ENCODE measurements at places on chromosomes 4 and X.

- peak; percentile 74 for DNase-seq
These were observed 9.6 kb downstream of the CC2D2A start for GRCh38 chr4:15479089-15479912.

- no peak for DNase-seq
These were observed 178.5 kb upstream of the CTSO start for GRCh38 chr4:156132196-156132595.

DNA sequence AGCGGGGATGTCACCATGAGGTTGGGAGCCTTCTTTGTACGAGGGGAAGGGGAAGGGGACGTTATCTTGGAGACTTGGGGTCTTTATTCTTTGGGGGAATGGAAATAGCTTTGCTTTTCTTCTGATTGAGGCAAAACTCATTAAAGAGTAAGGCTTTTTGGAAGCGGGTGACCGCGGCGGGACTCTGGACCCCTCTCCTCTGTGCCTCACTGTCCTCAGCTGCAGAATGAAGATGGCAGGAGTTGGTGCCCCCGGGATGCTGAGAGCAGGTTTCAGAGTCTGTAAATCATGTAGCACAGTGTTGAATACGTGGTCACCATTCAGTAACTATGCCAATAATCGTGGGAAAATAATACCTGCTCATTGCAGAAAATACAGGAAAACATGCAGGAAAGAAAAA is 32.1 kb downstream of the HTT-AS start:
- no peak for DNase-seq

GRCh38 chrX:115602729-115603389 is 41.9 kb downstream of the PLS3 start:
- DNase-seq: no peak

DNA sequence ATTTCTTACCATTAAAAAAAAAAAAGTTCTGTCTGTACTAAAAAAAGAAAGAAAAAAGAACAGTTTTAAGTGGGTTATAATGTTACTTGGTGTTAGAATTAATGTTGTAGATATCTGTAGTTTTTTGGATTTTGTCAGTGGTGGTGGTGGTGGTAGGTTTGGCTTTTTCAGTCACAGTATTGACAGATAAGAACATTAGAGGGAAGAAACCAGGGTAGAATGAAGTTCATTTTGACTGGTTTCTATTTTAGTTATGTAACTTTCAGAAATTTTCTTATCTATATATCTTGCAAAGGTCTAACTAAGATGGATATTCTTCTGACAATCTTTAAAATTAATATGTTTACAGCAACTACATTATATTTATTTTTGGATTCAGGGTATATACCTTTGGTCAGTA is 105.4 kb downstream of the FBXW7 start:
- no peak for DNase-seq
